Osteoblast (primary cell): ENCODE measurements at places on chromosomes 13 and 19. TPM values are rescaled to one million over a fixed set of nuclear protein-coding genes. Genes with fewer than 3 reads are reported as not detected.

Gene TMEM86B
- total RNA-seq, result 1.5 and 2.5 TPM in 2 replicates

Gene PCDH17
- under 0.01 and 0.59 TPM in 2 replicates for total RNA-seq

Gene IZUMO2
- total RNA-seq, result not detected in 2 replicates

Gene LGALS7B
- total RNA-seq, result not detected in 2 replicates

Gene ZFR2
- total RNA-seq, result not detected in 2 replicates

Gene SLC35E1
- 38.0 and 41.5 TPM in 2 replicates for total RNA-seq

Gene OR7A5
- not detected in 2 replicates for total RNA-seq

Gene KLK1
- not detected in 2 replicates for total RNA-seq

Gene DLL3
- total RNA-seq, result under 0.01 TPM in 1 of 2 replicates, not detected in the other

Gene ERICH6B
- not detected in 2 replicates for total RNA-seq

Gene ZNF780B
- 14.5 and 17.1 TPM in 2 replicates for total RNA-seq

Gene RASIP1
- total RNA-seq, result 2.1 and 3.6 TPM in 2 replicates

DNA sequence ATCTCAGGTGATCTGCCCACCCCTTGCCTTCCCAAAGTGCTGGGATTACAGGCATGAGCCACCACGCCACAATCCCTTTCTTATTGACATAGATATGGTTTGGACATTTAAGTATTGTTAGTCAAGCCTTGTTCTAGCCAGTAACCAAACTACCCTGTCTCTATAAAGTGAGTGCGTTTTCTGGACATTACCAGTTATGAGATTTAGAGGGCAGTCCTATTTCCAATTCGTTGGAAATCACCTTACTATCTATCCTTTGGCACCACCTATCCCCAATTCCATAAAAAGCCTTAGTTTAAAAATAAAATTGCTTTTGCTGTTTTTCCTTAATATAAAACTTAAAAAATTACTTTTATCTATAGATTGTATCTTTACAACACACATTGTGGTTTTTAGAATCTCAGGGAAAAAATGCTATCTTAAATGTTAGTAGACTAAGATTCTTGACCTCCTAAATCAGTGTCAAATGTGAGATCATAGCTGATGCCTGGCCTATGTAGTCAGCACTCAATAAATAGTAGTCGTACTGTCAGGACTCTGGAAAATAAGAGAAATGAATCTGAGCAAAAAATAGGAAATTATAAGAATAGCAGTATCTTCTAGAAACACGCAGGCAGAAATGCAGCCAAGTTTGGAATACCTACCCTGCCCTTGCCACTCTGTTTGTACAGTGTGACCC, 57.0 kb downstream of the NUFIP1 start:
- peak; percentile 81 for DNase-seq

GRCh38 chr19:40578442-40578908, 1.8 kb downstream of the SHKBP1 start:
- DNase-seq, result peak; percentile 43

DNA sequence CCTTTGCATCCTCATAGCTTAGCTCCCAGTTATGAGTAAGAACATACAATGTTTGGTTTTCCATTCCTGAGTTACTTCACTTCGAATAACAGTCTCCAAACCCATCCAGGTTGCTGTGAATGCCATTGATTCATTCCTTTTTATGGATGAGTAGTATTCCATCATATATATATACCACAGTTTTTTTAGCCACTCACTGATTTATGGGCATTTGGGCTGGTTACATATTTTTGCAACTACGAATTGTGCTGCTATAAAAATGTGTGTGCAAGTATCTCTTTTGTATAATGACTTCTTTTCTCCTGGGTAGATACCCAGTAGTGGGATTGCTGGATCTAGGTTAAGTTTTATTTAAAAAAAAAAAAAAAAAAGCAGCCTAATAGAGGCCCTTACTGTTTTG, 14.1 kb downstream of the TNFRSF19 start:
- no peak for DNase-seq

- DNase-seq, result no peak
These were observed 465.3 kb downstream of the COG6 start for GRCh38 chr13:40120781-40121180.

- DNase-seq, result no peak
These were observed 558.2 kb downstream of the SLITRK6 start for GRCh38 chr13:85241060-85241459.

- no peak for DNase-seq
These were observed 431.7 kb downstream of the KLF12 start for GRCh38 chr13:73702419-73703071.

- no peak for DNase-seq
These were observed 694.4 kb upstream of the SLITRK5 start for GRCh38 chr13:86976521-86977324.

DNA sequence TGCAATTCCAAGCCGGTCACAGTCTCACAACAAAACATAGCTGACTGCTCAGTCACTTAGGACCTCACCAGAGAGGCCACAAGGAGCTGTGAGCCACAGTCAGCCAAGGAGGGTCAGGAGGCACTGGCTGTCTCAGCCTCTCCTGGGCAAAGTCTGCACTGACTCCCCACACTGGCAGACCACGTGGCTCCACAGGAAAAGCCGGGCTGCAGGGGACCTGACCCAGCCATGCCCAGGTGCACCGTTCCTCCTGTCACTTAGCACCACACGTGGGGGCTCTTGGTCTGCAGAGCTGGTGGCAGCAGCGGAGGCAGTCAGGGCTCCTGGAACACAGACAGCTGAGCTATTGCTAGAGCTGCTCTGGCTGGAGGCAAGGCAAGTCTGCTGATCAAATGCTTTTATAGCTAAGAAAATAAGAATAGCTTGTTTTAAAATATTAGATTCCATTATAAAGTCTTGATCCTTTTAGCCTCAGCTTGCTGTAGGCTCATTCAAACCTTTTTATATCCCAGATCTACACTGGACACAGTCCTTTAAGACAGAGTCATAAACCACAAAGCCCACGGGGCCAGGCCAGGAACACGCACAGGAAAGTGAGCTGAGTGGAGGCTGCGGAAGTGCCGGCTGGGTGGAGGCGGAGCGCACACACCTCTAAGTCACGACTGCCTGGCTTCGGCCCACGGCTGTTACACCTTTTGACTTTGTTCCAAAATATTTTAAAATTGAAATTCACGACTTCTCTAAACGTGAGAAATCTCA, 744.1 kb downstream of the UQCRFS1 start:
- peak; percentile 87 for DNase-seq

- DNase-seq, result no peak
These were observed 572.8 kb downstream of the PCDH9 start for GRCh38 chr13:66657165-66657881.

DNA sequence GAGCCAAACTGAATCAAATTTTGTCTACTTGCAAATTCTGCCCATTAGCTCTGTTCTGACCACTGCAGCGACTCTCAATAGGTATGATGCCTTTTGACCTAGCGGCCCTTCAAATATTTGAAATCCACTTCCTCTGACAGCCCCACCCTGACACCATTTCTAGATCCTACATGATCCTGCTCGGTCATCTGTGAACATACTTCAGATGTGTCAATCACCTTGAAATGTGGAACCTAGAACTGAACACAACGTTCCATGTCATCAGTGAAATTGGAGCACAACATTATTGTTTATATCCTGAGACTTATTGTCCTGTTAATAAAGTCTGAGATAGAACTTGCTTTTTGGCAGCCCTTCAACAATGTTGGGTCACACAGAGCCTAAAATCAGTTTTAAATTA, 98.2 kb downstream of the UBL3 start:
- no peak for DNase-seq

- DNase-seq, result peak; percentile 62
These were observed 645 bp downstream of the PALM start for GRCh38 chr19:709196-709964.

DNA sequence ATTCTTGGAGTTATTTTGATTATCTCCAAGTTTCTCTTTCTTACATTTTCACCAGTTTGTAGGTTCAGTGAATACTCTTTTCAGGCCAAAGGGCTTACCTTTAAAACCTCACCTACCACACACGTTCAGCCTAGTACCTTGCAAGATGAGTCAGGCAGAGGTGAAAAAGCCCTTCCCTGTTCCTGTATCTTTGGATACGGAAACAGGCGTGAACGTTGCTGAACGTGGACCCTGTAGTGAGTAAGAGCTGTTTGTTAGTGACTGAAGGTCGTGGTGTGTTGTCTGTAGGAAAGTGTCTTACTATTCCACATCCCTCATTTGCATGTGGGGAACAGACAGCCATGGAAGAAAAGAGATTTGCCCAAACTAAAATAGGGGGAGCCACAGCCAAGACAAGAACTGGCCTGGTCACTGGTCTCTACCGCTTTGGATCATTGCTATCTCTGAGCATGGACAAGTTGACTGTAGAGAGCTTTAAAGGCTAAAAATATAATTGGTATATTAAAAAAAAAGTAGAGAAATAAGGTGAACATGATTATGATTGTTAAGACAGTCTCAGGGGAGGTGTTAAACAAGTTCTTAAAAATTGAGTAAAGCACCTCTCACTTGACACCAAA, 3.5 kb downstream of the CEBPG start:
- peak; percentile 42 for DNase-seq

- peak; percentile 86 for DNase-seq
These were observed 489 bp downstream of the CCNE1 start for GRCh38 chr19:29812080-29812880.

- peak; percentile 47 for DNase-seq
These were observed 28.9 kb downstream of the PPP1R37 start for GRCh38 chr19:45121827-45122345.

GRCh38 chr13:112664501-112665203, 25.2 kb upstream of the ATP11A start:
- peak; percentile 42 for DNase-seq

DNA sequence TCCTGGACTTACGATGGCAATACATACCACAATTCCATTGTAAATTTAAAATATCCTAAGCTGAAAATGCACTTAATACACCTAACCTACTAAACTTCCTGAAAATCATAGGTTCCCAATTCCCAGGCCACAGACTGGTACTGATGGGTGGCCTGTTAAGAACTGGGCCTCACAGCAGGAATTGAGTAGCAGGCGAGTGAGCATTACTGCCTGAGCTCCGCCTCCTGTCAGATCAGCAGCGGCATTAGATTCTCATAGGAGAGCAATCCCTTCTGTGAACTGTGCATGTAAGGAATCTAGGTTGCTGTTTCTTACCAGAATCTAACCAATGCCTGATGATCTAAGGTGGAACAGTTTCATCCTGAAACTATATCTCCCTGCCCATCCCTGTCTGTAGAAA, 1670.2 kb upstream of the PCDH20 start:
- DNase-seq, result no peak

- DNase-seq, result no peak
These were observed 4.2 kb downstream of the LIPE start for GRCh38 chr19:42422901-42423461.

GRCh38 chr13:99528547-99528946, 27.3 kb downstream of the TM9SF2 start:
- peak; percentile 58 for DNase-seq

DNA sequence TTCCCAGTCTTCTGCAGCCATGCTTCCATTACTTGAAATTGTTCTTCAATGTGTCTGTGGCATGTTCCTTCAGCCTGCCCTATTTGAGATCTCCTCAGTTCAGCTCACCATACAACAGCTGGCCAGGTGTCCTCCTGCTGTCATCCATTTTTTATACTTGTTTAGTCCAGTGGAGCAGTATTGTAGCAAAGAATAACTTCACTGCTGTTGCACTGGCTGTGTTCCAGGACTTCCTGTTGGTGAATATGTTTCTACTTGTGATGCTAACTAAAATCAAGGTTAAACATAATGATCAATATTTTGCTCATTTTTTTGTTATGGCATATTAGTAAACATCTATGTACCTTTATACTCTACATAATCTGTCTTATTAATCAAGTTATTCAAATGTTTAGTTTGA, 1394.1 kb downstream of the PCDH9 start:
- no peak for DNase-seq

GRCh38 chr13:37195621-37196020, 90.2 kb upstream of the CSNK1A1L start:
- no peak for DNase-seq

DNA sequence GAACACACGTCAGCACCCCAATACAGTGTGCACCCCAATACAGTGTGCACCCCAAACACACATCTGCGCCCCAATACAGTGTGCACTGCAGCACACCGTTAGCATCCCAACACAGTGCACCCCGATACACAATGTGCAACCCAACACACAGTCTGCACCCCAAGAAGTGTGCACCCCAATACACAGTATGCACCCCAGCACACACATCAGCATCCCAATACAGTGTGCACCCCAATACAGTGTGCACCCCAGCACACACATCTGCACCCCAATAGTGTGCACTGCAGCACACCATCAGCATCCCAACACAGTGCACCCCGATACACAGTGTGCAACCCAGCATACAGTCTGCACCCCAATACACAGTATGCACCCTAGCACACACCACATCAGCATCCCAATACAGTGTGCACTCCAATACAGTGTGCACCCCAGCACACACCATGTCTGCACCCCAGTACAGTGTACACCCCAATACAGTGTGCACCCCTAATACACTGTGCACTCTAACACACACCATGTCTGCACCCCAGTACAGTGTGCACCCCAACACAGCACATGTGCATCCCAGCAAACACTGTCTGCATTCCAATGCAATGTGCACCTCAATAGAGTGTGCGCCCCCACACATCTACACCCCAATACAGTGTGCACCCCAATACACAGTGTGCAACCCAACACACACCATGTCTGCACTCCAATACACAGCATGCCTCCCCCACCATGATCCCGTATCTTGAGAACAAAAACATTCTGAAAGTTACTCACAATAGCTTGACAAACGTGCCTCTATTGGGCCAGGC, 855 bp upstream of the CARS2 start:
- DNase-seq, result no peak

DNA sequence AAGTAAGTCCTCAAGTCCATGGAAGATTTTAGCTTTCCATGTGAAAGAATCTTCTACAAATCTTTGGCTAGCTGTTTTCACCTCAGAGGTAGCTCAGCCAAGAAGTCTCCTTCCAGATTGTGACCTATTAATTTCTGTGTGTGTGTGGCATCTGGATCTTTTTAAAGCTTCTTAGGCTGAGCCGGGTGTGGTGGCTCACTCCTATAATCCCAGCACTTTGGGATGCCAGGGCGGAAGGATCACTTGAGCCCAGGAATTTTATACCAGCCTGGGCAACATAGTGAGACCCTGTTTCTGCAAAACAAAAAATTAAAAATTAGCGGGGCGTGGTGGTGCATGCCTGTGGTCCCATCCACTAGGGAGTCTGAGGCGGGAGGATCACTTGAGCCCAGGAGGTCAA, 13.4 kb upstream of the SLC44A2 start:
- no peak for DNase-seq

GRCh38 chr13:87684850-87685742, 13.9 kb downstream of the SLITRK5 start:
- DNase-seq, result no peak

DNA sequence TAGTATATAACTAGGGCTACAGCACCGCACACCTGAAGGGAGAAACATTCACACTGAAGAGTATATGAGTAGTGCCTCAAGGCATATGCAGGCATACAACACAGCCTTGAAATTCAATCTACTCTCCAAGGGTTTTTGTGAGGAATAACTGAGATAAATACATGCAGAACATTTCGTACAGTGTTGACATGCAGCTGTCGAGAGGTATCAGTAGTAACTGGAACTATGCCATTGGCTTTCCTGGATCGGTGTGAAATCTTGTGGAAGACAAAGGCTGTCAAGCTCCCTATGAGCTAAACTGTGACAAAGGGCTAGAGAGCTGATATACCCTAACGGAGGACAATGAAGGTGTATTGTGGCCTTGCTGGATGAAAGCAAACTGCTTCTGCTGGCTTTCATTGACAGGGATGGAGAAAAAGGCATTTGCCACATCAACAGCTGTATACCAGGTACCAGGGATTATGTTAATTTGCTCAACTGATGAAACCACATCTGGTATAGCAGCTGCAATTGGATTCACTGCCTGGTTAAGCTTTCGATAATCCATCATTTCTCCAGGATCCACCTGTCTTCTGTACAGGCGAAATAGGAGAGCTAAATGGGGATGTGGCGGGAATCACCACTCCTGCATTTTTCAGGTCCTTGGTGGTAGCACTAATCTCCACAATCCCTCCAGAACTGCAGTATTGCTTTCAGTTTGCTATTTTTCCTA, 16.3 kb downstream of the MTRF1 start:
- DNase-seq, result no peak
